AG10803 (cell line): ENCODE measurements at places on chromosomes 2 and 18.

- no peak for DNase-seq
Measured at GRCh38 chr2:121976926-121977325, 221.5 kb downstream of the TSN start.

DNA sequence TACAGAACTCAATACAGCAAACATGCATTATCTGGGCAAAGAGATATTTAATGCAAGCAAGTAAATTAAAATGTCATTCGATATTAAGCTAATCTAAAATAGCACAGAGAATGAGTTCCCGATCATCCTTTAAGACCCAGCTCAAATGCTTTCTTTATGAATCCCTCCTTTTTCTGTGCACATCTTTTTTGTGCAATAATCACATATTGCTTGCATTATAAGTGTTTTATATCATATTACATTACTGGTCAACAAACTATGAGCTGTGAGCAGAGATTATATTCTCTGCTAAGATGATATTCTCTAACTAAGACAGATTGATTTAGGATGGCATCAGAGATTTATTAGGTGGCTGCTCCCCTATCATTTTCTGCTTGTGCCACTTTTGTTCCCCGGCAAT is 146.1 kb downstream of the ERBB4 start:
- DNase-seq: no peak

DNA sequence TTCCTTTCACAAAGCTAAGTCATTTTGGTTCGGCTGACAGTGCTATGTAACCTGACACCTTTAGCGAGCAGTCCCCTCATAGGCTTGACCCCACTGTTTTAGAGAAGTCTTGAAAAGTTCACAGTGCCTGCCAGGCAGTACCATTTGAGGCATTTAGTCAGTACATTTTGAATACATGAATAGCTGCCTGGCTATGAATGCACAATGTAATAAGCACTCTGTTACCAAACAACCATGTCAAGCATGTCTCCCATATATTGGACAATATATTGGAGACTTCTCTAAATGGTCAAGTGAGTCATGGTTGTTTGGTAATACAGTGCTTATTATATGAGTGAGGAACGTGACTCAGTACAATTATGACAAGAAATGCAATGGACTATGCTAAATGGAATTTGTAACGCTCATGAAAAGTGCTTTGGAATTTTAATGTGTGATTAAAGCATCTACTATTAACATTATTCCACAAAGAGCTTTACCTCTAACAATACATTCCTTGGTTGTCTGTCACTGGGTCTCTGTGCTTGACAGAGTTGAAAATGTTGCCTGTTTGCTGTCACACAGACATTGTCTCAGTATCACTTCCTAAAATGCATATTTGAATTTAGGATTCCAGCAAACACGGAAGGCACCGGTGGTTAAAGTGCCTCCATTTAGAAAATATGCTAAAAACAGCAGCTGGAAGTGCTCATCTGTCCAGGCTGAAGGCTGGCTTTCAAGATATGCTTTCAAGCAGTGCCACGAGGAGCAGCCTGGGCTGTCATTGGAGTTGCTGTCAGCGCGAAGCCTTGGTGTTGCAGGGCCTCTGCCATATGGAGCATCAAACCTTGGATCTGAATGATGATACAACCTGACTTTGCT is 458.6 kb downstream of the FBXO15 start:
- DNase-seq: peak; percentile 93

GRCh38 chr2:137969418-137969765 is 5.1 kb downstream of the HNMT start:
- peak; percentile 85 for DNase-seq

DNA sequence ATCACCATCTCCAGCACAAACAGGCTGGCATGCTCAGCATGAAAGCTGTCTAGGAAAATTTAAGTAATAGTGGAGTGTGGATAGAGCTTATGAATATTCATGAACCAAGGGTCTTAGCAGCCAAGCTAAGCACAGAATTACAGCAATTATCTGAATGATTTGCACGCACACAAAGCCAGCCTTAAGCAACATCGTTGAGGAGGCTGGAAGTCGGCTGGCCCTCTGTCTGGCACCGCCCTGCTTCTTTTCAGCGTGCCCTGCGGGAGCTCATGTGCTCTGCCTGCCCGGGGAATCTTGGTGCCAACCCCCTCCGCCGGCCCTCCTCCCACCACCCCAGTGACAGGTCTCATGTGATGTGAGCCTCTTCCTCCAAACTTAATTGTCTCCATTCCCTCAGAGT is 540.1 kb downstream of the CMPK2 start:
- no peak for DNase-seq

- peak; percentile 88 for DNase-seq
Measured at GRCh38 chr18:56538746-56539145, 99.6 kb downstream of the TXNL1 start.

DNA sequence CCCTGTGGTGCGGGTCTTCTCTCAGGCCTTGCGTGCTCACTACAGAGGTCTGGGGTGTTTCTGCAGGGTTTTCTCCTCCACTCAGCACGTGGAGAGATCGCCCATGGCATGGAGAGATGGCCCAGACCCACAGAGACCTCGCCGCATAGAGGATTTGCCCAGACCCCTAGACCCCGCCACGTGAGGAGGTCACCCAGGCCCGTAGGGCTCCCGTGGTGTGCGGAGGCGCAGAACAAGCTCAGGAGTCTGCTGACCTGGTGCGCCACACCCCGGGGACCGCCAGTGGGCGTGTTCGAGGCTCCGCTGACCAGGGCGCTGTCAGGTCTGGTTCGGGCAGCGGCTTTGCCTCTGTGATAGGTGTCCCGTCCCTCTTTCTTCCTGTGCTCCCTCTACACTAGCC is 64.5 kb downstream of the ADI1 start:
- DNase-seq: no peak

DNA sequence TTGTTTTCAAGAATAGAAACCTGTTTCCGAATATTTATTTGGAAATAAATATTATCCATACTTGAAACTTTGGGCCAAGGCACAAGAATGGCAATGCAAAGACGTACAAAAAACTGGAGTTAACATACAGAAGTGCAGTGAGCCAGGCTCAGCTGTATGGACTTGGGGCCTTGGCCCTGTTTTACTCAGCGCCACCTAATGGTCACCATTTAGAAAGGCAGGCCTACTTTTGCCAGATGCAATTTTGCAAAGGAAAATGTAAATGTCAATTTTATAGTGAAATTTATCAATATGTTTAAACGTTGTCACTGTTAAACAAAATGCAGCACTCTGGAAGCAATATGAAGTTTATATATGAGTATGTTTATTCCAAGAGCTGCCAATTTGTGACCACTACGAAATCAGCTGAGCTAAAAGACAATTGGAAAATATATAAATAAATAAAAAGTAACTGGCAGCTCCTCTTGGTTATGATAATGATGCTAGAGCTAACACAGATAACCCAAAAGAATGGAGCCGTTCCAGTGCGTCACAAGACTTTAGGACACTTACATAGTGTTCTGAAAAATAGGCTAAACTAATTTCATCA is 155.0 kb downstream of the ARHGAP15 start:
- peak; percentile 40 for DNase-seq

DNA sequence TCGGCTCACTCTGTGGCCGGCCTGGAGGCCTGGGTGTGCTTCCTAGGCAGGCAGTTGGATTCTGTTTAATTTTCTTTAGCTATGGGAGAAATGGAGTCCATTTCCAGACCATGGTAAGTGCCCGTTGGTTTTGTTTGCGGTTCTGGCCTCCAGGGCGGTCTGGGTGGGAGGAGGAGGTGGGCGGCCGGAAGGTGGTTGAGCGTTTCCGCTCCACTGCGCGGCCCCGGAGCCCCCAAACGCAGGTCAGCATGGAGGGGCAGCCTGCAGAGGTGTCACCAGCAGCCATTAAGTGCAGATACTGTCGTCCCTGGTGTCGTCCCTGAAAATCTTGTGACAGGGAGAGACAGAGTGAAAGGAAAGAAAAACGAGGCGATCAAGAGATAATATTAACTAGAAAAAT is 303.9 kb downstream of the GBX2 start:
- DNase-seq: no peak

- DNase-seq: no peak
Measured at GRCh38 chr2:677959-678550, 849 bp upstream of the TMEM18 start.

DNA sequence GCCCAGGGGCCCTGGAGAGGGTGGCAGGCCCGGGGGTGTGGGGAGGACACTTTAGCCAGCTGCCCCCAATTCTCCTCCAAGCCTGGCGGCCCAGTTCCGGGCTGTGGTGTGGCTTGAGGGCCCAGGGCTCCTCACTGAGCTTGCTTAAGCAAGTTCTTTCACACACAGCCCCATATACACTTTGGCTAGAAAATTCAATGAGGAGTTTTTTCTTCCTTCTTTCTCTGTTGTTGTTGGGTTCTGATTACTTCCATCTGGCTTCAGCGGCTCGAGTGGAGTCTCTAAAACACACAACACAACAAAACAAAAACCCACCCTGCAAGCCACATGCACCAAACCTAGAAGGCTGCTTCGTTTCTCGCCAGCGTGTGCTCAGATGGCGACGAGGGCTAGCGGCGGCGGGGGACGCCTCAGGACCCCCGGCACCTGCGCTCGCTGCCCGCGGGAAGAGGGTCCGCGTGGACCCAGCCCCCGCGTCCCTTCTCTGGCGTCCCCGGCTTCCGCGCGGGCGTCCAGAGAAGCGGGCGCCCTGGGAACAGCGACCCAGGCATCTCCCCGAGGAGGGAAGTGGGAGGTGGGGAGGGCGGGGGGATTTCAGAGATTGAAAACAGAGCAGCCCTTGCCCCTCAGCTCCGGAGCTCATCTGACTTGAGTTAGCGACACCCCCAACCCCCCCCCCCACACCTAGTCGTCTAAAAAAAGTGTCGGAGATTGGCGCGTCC is 577 bp upstream of the GLI2 start:
- peak; percentile 51 for DNase-seq

DNA sequence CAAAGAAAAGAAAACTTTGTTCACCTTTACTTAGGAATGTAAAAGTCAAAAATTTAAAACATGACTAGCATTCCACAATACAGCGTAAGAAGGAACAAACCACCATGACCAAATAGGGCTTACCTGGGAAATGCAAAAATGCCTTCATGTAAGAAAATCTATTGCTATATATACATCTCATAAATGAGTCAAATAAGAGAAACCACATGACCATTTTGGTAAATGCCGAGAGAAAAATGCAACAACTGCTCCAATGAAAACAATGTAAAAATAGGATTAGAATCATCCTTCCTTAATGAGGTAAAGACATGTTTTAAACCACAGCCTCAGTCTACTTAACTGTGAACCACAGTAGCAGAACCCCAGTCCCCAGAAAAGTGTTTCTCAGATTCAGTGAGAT is 49.4 kb downstream of the TGOLN2 start:
- DNase-seq: peak; percentile 67

DNA sequence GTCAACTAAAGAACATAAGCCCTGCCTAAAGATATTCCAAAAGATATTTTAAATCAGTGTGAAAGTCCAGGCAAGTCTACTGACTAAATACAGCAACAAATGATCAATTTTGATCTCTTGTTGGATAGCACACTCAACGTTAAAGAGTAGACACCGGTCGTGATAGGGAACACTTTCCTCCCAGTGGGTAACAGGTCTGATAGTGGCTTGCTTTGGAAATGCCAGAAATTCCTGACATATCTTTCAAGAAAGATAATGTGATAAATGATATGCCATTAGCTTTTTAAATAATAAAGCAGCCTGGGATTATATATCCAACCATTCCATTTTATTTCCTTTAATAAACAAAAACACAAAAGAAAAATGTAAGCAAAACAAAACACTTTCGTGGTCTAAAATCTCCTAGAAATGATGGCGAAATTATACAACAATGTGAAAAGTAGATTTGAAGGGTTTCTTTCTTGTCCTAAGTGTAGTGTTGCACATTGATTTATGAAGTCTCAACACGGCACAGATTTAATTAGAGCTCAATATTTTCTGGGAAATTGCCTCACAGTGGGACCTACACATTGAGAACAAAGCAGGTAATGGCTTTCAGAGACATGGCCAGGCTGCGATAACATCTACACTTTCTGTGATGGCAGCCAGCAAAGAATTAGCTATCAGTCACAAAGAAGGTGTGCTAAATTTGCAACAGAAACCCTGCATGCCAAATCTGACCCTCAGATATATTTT is 158.6 kb downstream of the PPP1R1C start:
- no peak for DNase-seq

DNA sequence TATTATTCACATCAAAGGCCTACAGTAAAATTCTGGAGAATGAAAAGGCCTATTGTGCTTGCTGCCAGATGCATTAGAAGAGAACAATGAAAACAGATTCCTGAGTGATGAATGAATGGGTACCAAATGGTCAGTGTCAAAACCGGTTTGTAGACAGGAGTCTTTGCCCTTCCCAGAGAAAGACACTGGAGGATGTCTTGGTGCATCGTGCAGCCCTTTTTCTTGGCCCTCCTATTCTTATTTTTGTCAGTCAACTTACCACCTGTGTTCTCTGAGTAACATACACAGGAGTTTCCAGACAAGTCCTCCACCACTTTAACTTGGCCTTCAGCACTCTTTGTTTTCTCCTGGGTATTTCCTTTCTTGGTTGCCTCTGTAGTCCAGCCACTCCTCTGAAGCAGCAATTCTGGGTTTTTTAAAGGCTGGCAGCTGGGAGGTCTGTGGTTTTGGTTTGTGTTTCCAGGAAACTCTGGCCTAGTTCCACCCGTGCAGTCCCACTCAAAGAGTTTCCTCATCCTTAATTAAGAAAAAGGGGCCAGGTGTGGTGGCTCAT is 29.4 kb downstream of the PSTPIP2 start:
- DNase-seq: peak; percentile 79

- no peak for DNase-seq
Measured at GRCh38 chr2:95287806-95288205, 9.3 kb upstream of the KCNIP3 start.

DNA sequence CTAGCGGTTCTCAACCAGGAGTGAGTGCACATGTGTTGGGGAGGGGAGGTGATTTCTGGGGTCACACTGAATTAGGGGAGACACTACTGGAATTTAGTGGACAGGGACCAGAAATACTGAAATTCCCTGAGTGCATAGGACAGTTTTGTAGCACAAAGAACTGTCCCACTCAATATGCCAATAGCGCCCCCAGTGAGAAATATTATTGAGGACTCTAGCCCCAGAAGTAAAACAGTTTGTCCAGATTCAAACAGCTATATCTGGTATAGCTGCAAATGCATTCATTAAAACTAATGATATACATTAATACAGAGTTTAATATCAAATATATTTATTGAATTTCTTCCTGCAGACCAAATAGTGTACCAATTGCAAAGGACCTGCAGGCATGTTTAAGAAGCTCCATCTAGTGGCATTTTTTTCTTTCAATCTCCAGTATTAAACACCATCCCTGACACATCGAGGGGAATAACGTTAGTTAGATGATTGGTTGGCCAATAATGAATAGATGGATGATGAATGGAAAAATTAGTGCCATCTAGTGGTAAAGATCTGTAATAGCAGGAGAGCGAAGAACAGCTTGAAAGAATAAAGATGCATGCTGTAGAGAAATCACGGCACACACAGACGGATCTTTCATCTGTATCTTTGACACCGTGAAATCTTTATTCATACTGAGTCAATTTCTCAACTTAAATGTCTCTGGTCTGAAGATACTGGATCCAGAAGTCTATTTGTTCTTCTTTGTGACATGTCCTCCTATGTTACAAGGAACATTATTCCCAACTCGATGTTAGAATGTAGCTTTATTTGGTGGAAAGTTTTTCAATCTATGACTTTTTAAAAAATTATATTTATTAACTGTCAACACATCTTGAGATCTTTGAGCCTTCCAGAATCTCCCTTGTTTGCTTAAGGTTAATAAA is 62.5 kb downstream of the DHRS9 start:
- DNase-seq: peak; percentile 33

GRCh38 chr2:226233388-226233787 is 566.2 kb downstream of the IRS1 start:
- no peak for DNase-seq
